Tibial nerve (tissue), 4 donors: ENCODE measurements at places on chromosomes 6 and 20. TPM values are rescaled to one million over a fixed set of nuclear protein-coding genes. Genes with fewer than 3 reads are reported as not detected.

DNA sequence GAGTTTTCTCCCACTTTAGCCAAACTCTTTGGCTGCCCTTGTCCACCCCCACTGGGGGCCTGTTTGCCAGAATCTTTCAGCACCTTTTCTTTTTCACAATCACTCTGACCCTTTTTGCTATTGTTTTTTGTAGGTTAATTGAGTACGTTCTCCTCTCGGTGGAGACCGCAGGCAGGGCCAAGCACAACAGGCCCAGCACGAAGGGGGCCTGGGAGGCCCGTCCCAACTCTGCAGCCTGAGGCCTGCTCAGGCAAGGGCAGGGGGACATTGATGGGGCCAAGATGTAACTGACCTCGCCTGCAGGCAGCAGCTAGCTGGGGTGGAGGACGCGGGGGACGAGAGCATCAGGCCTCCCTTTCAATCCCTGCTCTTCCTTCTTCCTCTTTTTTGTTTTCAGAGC, 47.7 kb downstream of the SLC2A10 start:
- H3K27me3 ChIP-seq: no peaks in the 10 kb centered on the region
- H3K36me3 ChIP-seq: no peaks in the 10 kb centered on the region
- H3K4me1 ChIP-seq: no peaks in the 10 kb centered on the region
- no peak for DNase-seq

DNA sequence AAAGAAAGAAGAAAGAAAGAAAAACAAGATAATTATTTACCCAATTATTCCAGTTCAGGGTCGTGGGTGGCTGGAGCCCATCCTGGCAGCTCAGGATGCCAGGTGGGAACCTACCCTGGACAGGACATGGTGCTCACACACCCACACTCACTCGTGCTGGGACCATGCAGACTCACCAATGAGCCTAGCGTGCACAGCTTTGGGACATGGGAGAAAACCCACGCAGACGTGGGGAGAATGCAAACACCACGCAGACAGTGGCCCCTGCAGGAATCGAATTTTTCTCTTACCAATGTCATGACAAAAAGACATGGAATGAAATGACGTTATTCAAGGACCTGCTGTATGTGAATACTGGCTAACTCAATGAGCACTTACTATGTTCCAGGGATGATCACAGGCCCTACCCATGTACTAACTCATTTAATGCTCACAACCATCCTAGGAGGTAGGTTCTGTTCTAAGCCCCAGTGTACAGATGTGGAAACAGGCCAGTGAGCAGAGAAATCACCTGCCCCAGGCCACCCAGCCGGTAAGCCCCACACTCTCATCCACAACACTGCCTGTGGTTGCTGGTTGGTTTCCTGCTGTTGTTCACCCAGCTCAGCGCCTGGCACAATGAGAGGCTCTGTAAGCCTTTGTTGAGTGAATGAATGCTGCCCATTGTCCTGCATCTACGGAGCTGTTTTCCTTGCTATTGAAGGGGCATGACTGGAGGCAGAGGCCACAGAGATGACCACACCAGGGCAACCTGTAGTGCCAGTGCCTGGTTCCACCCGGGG, 6.8 kb upstream of the PI16 start:
- no peaks in the 10 kb centered on the region for H3K4me1 ChIP-seq
- DNase-seq: no peak
- no peaks in the 10 kb centered on the region for H3K27me3 ChIP-seq
- H3K4me3 ChIP-seq: no peak overlapping the region
- no peak overlapping the region for H3K27ac ChIP-seq

- H3K36me3 ChIP-seq: no peaks in the 10 kb centered on the region
- H3K4me3 ChIP-seq: no peak overlapping the region
- H3K27me3 ChIP-seq: no peaks in the 10 kb centered on the region
- peak overlapping the region; percentile 85 for H3K27ac ChIP-seq
Observed at GRCh38 chr6:168524571-168525001, 83.6 kb downstream of the SMOC2 start.

- no peaks in the 10 kb centered on the region for H3K36me3 ChIP-seq
- no peak overlapping the region for H3K4me3 ChIP-seq
- peak; percentile 25 for DNase-seq
- peaks cover 14% of the 10 kb centered on the region for H3K27me3 ChIP-seq
- H3K4me1 ChIP-seq: peaks cover 3% of the 10 kb centered on the region
Observed at GRCh38 chr20:61896058-61896961, 169.4 kb downstream of the TAF4 start.

DNA sequence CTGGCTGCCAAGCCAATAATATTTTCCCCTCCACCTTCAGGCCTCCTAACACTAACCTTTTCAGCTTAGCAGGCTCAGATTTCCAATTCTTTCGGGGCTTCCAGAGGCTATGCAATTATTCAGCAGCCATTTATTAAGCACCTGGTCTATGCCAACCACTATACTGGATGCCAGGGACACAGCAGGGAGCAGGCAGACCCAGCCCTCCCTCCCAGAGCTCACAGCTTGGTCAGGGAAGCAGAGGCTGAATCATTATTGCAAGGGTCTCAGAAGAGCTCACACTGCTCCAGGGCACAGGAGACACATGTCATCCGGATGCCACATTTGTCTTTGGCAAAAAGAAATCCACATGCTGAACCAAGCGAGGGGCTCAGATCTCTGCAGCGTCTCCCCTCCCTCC, 1.3 kb downstream of the BPIFB1 start:
- DNase-seq: no peak
- peaks cover 7% of the 10 kb centered on the region for H3K4me1 ChIP-seq
- H3K36me3 ChIP-seq: no peaks in the 10 kb centered on the region
- H3K27me3 ChIP-seq: no peaks in the 10 kb centered on the region

DNA sequence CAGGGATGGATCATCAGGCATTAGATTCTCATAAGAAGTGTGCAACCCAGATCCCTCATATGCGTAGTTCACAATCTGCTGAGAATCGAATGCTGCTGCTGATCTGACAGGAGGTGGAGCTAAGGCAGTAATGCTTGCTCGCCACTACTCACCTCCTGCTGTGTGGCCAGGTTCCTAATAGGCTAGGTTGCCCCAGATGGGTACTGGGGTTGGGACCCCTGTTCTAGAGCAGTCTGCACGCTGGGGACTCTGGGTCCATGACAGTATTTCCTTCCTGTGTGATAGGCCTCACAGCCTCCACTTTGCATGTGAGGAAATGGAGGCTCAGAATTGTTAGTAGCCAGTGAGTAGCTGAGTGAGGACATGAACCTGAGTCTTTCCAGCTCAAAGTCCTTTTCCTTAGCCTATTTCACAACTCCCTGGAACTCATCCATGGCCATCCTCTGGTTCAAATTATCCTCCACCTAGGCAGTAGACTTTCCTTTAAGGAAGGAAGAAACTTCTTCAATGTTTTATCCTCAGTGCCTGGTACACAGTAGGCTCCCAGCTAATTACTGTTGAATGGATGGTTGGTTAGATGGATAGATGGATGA, 117.2 kb downstream of the SYCP2 start:
- H3K27ac ChIP-seq: no peak overlapping the region
- H3K36me3 ChIP-seq: no peaks in the 10 kb centered on the region
- no peak overlapping the region for H3K4me3 ChIP-seq

DNA sequence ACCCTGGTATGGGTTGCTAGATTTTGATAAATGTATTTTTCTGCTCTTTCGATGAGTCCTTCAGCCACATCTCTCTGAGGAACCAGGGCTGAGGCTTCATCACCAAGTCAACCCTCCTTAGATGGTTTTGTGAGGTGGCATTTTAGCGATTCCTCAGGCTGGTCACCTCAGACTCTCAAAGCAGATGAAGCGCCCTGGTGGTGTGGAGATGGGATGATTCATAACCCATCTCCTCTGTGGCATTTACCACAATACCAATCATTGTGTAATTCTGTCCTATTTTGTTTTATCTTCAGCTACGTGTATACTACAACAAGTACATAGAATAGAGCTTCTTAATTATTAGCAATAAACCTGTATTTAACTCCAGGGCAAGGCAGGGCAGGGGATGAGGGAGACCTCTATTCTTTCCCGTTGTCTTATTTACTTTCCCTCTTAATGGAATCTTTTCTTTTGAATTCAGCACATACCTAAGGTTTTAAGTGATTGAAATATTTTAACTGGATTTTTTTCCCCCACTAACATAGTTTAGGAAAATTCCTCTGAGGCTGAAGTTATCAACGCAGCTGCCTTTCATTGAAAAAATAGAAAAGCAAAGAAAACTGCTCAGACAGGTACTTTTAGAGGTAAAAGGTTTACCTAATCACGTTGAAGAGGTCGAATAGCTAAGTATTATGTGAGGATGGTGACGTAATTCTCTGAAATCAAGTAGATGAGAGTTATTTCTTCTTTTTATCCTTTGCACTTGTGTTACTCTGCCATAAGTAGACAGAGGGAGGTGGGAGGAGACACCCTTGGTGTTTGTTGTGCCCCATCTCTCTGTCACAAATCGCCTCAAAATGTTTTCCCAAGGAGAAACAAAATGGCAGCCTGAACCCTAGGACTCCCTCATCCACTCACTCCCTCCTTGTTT, 57.4 kb upstream of the EDN3 start:
- no peak overlapping the region for H3K27ac ChIP-seq
- no peaks in the 10 kb centered on the region for H3K36me3 ChIP-seq
- no peak for DNase-seq
- no peaks in the 10 kb centered on the region for H3K4me1 ChIP-seq

DNA sequence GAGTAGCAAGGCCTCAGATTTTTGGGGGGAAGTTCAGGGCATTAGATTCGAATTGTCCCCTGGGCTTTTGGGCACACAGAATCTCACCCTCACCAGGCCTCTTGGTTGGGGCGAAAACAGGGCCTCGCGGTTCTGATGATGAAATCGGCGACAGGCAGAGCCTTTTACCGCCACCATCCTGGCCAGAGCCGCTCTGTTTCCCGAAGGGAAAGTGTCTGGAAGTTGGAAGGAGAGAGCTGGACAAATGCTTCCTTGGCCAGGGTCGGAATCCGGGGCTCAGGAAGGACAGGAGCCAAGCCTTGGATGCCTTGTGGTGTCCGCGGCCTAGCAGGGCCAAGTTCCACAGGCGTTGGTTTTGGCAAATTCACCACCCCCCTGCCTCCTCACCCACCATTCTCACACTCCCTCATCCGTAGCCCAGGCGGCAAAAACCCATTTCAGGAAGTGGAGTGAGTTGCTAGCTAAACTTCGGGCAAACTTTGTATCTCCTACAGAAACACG, 3.5 kb upstream of the TFAP2A start:
- no peaks in the 10 kb centered on the region for H3K36me3 ChIP-seq
- no peak for DNase-seq
- peaks cover 8% of the 10 kb centered on the region for H3K4me1 ChIP-seq
- H3K27me3 ChIP-seq: peaks cover 100% of the 10 kb centered on the region
- H3K4me3 ChIP-seq: no peak overlapping the region

GRCh38 chr6:169452869-169453620, 199.4 kb upstream of the THBS2 start:
- peak overlapping the region; percentile 38 for H3K4me3 ChIP-seq
- H3K27me3 ChIP-seq: no peaks in the 10 kb centered on the region
- DNase-seq: no peak
- peak overlapping the region; percentile 81 for H3K27ac ChIP-seq
- no peaks in the 10 kb centered on the region for H3K36me3 ChIP-seq

DNA sequence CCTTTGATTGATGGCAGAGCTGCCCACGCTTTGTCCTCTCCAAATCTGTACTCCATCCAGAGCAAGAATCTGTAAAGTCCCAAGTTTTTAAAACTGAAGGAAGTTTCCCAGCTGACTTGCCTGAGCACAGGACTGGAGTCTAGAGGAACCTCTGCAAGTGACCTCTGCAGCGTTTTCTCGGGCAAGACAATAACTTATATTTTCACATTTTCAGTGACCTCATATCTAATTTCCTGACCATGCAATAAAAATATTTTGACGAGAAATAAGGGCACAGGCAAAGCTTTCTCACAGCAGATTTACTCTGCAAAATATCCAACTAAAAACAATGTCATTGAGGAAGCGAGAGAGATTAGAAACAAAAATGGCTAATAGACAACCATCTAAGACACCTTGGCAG, 185.5 kb upstream of the SNX9 start:
- H3K27ac ChIP-seq: no peak overlapping the region
- H3K27me3 ChIP-seq: no peaks in the 10 kb centered on the region
- no peak overlapping the region for H3K4me3 ChIP-seq
- H3K4me1 ChIP-seq: no peaks in the 10 kb centered on the region

DNA sequence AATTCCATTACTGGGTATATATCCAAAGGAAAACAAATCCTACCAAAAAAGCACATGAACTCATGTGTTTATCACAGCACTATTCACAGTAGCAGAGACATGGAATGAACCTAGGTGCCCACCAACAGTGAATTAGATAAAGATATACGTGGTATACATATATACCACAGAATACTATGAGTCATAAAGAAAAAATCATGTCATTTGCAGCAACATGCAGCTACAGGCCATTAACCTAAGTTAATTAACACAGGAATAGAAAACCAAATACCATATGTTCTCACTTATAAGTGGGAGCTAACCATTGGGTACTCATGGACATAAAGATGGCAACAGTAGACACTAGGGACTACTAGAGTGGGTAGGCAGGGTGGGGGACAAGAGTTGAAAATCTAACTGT, 4.2 kb downstream of the OR2B2 start:
- no peaks in the 10 kb centered on the region for H3K36me3 ChIP-seq
- no peaks in the 10 kb centered on the region for H3K4me1 ChIP-seq
- H3K4me3 ChIP-seq: no peak overlapping the region
- no peak for DNase-seq

SUPT3H gene
- total RNA-seq: 13.1 TPM

ID1 gene
- total RNA-seq: 962 TPM

MAPK13 gene
- total RNA-seq: 11.7 TPM

BPI gene
- 0.84 TPM for total RNA-seq

KCNK5 gene
- total RNA-seq: 20.0 TPM

PBOV1 gene
- not detected for total RNA-seq

RSPO3 gene
- 10.2 TPM for total RNA-seq

TBXT gene
- total RNA-seq: not detected

CLDN20 gene
- 1.5 TPM for total RNA-seq
